ENCODE measurements at places on chromosomes 12 and 14.

DNA sequence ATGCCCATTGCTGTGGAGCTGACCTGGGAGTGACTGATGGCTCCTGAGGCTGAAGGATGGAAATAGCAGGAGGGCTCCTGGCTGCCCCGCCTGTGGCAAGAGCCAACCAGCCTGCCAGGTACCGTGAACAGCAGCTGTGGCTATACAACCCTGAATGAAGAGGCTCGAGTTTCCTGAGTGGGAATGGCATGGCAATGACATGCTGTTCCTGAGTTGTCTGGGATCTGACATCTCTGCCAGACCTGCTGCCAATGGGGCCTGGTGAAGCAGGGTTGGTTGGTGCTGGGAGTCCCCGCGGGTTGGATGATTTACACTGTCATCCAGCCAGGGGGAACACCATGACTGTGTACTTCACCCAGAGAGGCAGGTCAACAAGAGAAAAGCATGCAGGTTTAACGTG lies 31.8 kb upstream of the LRRC10 start:
- no peak for DNase-seq

- no peak for DNase-seq
These were observed 113.7 kb upstream of the NCOR2 start for GRCh38 chr12:124680863-124681778.

DNA sequence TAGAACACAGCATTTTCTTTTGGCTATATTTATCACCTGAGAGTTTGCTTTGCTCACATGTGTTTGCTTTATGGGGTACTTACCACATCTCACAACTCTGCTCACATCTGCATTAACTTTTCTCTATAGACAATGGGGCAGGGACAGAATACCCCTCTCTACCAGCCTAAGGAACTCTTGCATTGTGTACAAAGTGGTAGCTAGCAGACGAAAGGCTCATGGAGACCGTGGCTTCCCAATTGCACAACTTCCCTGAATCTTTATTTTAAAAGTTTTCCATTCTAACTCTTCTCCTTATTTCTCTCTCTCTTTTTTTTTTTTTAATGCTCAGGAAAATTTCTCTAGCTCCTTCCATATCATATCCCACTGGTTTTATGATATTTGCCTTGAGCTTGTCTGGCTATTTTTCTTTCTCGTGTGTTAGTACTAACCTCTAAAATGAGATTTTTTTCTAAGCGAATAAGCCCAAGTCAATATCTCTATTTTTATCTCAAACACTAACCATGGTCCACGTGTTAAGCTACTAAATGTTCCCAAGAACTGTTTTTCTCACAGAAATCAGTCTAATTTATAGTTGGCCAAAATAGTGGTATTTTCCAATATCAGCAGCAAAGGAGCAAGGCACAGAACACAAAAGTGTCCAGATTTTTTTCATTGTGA lies 155.2 kb downstream of the STXBP6 start:
- no peak for DNase-seq

GRCh38 chr12:19778172-19778571 lies 338.9 kb downstream of the AEBP2 start:
- DNase-seq = no peak

GRCh38 chr12:79288911-79289310 lies 401.9 kb downstream of the PAWR start:
- DNase-seq = no peak
